Vagina (tissue), 2 donors: ENCODE measurements at places on chromosomes 7 and 10.

DNA sequence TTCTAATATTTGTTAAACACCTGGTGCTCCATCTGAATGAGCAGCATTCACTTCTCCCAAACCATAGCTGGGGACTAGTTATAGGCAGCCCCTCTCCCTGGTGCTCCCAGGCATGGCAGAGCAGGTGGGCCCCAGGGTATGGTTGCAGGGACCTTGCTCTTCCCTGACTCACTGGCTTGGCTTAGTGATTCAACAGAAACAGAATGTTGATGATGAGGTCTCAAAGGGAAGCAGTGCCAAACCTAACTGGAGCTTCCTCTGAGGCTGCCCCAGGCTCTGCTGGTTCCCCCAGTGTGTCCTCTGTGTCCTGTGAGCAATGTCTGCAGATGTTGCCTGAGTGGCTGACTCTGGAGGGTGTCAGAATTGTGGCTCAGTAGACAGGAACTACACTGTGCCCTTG lies 3.7 kb downstream of the GPR26 start:
- DNase-seq = no peak

DNA sequence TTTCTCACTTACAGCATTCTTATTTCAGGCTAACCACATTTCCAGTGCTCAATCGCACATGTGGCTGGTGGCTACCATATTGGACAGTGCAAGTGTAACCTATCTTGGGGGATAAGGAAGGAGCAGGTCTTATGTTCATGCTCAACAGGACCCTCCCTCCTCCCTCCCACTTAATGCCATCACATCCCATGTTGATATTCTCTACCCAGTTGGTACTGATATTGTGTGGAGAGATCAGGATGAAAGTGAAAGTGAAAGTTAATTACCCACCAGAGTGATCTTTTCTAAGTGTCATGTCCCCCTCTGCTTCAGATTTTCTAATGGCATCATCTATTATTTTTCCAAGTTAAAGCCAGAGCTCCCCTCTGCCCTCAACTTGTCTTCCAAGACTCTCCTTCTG lies 91.6 kb downstream of the BMPER start:
- no peak for DNase-seq

GRCh38 chr7:114153700-114154099 lies 234.9 kb upstream of the PPP1R3A start:
- DNase-seq = no peak

DNA sequence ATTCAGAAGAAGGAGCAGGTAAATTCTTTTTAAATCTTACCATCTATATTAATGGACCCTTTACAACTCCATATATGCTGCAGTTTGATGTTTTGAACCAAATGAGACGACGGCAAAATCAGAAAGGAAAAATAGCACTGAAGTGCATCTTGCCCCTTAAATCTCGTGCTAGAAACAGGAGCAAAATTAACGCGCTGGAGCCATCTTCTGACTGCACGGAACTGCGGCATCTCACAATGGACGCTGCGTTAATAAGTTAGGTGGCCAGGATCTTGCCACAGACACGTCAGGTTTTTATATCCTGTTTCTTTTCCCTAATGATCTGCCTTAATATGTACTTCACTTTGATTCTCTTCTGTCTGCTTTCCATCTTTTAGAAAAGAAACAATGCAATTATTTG lies 354.5 kb downstream of the TFEC start:
- DNase-seq = no peak

DNA sequence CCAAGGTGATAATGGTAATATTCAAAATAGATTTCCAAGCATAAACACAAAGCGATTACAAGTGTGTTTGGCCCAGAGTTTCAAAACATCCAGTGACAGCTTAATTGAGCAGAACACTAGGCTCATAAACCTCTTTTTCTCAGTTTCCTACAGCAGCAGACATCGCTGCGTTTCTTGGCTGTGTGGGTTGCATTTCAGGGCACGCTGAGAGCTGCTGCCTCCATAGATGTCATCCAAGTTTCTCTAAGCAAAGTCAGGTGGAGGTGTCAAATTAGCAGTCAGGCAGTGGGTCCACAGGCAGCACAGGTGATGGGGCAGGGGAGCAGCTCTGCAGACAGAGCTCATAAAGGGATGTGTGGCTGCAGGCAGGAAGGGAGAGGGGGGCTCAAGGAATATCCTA lies 50.5 kb upstream of the COL13A1 start:
- DNase-seq = no peak
